ENCODE measurements at places on chromosomes 1 and 21. TPM values are rescaled to one million over a fixed set of nuclear protein-coding genes. Genes with fewer than 3 reads are reported as not detected.

GRCh38 chr1:11441211-11441952, 37.6 kb upstream of the DISP3 start:
- DNase-seq: no peak

CLDN17 gene
- not detected for total RNA-seq

- peak; percentile 33 for DNase-seq
Measured at GRCh38 chr1:161905269-161905884, 118.3 kb downstream of the OLFML2B start.

DNA sequence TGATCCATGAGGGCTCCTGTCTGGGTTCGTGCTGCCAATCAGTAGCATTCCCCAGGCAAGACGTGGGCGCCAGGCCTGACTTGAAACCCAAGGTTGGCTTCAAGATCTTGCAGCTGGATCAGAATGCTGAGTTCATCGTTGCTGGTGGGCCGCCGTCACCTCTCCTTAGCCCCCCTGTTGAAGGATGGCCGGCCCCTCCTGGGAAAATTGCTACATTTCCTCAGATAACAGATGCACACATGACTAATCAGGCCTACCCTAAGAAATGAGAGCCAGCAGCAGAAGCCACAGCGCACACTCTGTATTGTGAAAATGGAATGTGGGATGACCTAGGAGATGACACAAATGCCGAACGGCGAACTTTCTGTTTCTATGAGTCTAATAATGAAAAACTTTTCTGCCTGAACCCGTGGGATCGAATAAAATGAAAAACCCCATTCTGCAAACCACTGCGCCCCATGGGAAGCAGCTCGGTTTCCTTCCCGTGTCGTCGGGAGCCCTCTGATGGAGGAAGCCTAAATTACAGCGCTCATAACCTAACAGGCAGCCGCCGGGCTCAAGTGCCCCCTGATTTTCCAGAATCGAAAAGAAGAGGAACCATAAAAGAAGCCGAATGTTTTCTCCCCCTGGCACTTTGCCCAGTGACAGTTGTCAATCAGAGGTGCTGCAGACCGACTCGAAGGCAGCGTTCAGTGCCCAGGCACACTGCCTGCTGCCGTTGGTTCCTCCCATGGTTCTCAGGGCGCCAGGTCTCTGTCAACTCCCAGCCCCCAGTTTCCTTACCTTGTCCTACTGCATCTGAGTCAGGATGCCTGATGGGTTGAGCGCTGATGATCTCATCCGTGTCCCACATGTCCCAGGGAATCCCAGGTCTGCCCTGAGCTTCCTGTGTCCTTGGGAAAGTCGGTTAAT, 38.2 kb upstream of the H6PD start:
- DNase-seq: peak; percentile 67

CELSR2 gene
- 5.3 TPM for total RNA-seq

GRCh38 chr1:198283222-198283621, 126.4 kb downstream of the NEK7 start:
- no peak for DNase-seq

GRCh38 chr1:238701024-238701423, 685.3 kb upstream of the CHRM3 start:
- DNase-seq: no peak

CFAP57 gene
- total RNA-seq: not detected

DNA sequence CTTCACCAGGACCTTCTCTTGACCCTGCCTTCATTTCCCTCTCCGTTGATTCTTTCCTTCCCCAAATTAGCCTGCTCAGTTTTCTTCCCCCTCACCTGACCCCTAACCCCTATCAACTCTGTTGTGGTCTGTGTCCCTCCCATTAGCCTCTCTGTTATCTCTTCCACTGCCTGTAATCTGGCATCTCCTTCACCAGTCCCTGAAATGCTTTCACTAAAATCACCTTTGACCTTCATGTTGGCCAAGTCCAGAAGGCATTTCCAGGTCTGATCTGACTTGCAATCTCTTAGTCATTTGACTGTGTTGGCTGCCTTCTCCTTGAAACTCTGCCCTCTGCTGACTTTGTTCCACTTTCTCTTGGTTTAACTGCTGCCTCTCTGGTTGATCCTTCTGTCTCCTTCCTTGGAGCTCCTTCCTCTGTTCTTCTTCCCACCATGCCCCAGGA, 28.2 kb downstream of the ATP8B2 start:
- DNase-seq: peak; percentile 46

HSPG2 gene
- 1.9 TPM for total RNA-seq

- no peak for DNase-seq
Measured at GRCh38 chr1:119865627-119866026, 30.7 kb downstream of the ADAM30 start.

- no peak for DNase-seq
Measured at GRCh38 chr1:61978796-61979195, 215.9 kb upstream of the L1TD1 start.

GRCh38 chr1:215793180-215793579, 226.1 kb downstream of the KCTD3 start:
- no peak for DNase-seq

DNA sequence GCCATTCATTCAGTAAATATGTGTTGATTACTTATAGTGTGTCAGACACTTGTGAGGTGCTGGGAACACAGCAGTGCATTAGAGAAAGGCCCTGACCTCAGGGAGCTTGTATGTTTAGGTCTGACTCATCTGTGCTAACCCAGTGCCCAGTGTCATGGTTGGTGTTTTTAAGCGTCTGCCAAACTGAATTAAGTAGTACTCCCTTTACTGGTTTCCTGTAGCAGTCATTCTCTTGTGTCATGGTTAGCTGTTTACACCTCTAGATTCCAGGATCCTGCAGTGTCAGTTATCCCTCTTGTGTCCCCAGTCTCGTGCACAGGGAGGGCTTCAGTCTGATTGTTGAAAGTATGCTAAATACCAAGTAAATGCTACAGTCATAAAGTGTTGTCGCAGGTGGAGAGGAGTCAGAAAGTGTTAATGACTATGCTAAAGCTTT, 14.2 kb downstream of the UCK2 start:
- DNase-seq: no peak

KISS1 gene
- not detected for total RNA-seq

DNA sequence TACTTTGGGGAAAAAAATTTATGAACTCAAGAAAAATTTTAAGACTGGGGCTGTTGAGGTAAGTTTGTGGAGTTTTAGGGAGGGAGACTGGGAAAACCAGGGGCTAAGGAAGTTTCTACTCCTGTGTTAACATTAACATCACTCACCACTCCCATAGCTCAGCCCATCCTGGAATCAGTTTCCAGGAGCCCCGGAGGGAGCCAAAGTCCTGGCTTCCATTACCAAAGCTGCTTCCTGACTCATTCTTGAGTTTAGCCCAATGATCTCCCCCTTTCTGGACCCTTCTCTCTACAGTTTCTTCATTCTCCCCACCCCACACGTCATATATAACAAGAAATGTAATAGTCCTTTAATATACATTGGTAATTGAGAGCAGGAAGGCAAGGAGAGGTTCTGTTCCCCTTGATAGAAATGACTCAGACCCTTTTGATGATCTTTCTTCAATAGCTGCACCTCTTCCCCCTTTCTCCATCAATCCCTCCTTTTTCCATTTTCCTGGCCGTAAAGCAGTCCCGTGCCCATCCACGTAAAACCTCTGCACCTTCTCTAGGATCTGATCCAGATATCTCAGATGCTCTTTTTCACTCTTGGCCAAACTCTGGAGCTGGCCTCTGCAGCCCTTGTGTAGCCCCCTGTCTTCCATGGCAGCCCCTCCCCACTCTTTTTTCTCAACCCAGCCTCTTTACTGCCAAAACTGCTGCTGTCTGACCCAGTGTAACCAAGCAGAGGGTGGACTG, 4.6 kb upstream of the PIAS3 start:
- DNase-seq: no peak

DNA sequence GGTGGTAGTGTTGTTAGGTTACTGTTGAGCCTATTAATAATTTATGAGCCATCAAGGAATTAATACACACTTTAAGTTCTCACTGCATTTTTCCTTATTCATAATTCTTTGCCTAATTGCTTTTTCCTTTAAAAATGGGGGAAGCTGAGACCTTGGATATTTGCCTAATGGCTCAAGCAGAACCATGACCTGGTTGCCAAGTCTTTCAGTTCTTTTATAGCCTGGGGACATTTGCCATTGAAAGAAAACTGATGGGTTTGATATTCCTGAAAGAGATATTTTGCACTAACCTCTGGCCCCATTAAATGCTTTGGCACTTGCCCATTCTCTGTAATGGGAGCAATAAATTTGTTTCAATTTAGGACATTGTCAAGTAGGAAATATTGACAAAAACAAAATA, 18.5 kb upstream of the LRRC53 start:
- no peak for DNase-seq

GRCh38 chr1:206489980-206490770, 17.2 kb upstream of the RASSF5 start:
- peak; percentile 74 for DNase-seq

PAPPA2 gene
- total RNA-seq: 0.46 TPM

SLC6A17 gene
- total RNA-seq: not detected

DNA sequence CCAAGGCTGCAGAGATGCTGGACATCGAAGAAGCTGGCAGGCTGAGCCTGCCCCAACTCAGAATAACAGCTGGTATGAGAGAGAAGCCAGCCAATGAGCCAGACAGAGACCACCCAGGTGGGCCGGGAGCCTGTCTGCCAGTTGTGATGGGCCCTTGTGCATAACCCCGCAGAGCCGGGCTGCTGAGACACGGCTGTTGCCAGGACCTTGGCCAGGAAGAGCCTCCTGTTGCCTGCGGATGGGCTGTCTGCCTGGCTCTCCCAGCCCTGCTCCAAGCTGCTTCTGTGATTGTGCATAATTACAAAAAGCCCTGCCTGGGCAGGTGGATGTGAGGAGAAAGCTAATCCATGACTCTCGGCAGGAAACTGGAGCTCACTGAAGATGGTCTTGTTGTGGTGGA, 126.5 kb downstream of the CAPN8 start:
- DNase-seq: no peak

- no peak for DNase-seq
Measured at GRCh38 chr1:80869299-80869698, 931.4 kb upstream of the ADGRL2 start.

- DNase-seq: no peak
Measured at GRCh38 chr1:4600615-4601460, 53.6 kb upstream of the AJAP1 start.

- DNase-seq: no peak
Measured at GRCh38 chr1:118504221-118504644, 319.2 kb upstream of the SPAG17 start.

GRCh38 chr1:175632667-175633066, 110.7 kb downstream of the TNR start:
- no peak for DNase-seq

DNA sequence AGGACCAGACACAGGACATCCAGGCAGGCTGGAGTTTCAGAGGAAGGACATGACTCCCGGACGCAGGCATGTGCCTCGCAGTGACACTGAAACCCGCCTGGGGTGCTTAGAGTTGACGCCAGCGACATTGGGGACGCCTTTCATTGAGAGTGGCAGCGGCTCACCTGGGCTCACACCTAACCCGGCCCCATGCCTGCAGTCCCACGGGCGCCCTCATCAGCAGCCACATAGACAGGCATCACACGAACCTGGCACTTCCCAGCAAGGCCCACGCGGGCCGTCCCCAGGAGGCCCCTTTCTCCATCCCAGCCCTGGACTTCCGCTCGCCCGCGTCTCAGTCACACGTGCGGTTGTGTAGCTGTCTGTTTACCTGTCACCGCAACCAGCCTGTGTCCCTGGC, 17.0 kb downstream of the ITGB2 start:
- no peak for DNase-seq

GRCh38 chr1:23111600-23112535, 56.8 kb downstream of the LUZP1 start:
- DNase-seq: no peak

- DNase-seq: no peak
Measured at GRCh38 chr1:152520561-152521090, 6.3 kb downstream of the CRCT1 start.

MFAP2 gene
- total RNA-seq: not detected

- no peak for DNase-seq
Measured at GRCh38 chr1:94395231-94395630, 23.0 kb upstream of the ABCD3 start.

GRCh38 chr1:243798726-243799125, 51.3 kb downstream of the AKT3 start:
- DNase-seq: no peak

DNA sequence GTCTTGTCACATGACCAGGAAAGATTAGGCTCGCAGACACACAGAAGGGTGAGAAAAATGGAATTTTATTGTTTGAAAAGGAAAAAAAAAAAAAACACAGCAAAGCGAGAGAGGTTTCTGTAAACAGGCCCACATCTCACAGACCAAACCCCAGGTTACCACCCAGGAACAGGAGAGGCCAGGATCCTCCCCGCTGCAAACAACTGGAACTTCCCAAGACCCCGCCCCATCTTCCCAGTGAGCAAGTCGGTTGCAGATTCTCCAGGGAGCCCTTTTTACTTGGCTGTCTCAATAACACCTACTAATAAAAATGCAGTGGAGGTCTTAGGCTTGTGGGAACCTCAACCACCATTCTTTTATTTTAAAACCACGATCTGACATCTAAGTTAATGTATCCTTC, 84.7 kb upstream of the ETS2 start:
- no peak for DNase-seq

GRCh38 chr1:66335125-66335524, 198.8 kb upstream of the SGIP1 start:
- DNase-seq: no peak

DNA sequence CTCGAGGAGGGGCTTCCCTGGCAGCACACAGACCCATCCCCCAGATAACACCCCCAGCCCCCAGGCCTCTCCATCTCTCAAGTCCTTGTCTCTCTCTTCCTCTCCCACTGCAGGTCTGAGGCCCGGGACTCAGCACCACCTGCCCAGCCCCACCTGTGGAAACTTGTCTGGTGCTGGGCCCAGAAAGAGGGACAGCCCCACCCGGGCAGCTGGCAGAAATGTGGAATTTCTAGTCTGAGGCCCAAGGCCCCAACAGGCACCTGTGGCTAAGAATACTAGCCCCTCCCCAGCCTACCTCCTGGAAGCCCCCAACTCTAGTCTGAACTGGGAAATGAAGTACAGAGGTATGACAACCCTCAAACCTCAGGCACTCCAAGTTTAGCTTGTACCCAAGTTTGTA, 15.4 kb downstream of the TTC39A start:
- no peak for DNase-seq

- DNase-seq: no peak
Measured at GRCh38 chr21:36575306-36575705, 95.4 kb upstream of the CLDN14 start.

NKAIN1 gene
- 0.42 TPM for total RNA-seq

DNA sequence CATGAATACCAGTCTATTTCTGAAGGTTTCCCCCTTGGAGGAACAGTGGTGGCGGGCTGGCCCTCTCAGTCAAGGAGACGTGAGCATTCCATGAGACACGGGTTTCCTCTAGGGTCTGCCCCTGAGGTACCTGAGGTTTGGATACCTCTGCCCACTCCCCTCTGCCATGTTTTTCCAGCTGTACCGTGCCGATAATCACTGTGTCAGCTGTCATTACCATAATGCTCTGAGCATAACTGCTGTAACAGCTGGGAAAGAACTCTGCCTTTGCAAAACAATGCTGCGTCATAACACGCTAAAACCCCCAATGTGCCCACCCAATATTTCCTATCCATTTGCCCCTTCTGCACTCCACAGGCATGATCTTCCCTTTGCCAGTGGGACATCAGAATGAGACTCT, 425.1 kb downstream of the KIF26B start:
- DNase-seq: no peak

- DNase-seq: no peak
Measured at GRCh38 chr1:84398175-84399155, at the start of gene DNASE2B. Gene DNASE2B, plus strand, starts transcription at chr1:84398484. Its CDS starts 81 bp downstream, at chr1:84398565.
